CD4-positive, alpha-beta T cell treated with Interleukin-12 subunit alpha and Interleukin-12 subunit beta, for 1 hour (primary cell): ENCODE measurements at places on chromosomes 7 and 10.

- no peak for DNase-seq
Measured at GRCh38 chr10:3141351-3142005, 31.1 kb downstream of the PITRM1 start.

DNA sequence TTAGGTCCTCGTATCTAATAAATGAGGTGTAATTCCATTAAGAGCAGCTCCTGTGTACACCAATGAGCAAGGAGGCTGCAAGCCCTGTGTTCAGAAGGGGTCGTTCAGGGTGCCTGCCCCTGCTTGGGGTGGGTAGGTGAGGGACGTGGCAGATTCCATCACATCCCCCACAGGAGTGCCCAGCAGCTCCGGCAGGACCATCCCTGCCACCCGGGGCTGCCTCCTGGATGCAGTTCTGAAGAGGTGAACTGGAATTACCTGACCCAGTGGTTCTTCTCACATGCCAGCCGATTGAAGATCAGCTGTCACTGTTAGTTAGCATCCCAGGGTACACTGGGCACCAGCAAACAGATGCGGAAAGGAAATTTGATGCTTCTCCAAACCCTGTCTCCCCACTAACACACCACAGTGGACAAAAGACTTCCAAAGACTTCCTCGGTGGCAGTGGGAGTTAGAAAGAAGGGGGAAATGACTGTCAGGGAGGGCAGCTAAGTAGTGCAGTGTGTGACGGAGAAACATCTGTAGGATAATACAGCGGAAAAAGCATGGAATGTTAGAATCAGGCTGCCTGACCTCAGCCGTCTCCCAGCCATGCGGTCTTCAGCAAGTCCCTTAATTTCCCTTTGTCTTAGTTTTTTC lies 313.6 kb upstream of the ZMIZ1 start:
- DNase-seq = no peak

GRCh38 chr7:104894726-104895521 lies 119.1 kb upstream of the KMT2E start:
- DNase-seq = no peak

GRCh38 chr7:28371846-28372245 lies 40.5 kb upstream of the CREB5 start:
- no peak for DNase-seq

DNA sequence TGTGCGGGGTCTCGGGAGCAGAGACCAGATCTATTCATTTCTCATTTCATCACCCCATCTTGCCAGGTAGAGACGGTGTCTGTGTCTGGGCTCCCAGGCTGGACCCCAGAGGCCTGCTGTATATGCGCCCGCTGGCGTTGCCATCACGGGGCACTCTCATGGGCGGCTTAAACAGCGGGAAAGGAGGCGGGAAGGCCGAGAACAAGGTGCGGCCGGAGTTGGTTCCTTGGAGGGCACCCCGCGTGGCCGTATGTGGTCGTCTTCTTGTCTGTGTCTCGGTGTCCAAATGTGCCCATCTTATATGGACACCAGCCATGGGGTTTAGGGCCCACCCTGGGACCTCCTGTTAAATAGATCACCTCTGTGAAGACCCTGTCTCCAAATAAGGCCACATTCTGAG lies 2.1 kb upstream of the CFAP46 start:
- DNase-seq = no peak
